ENCODE measurements at places on chromosomes 2 and 18.

- no peak for DNase-seq
Measured at GRCh38 chr2:146392186-146392585, 1452.6 kb upstream of the ACVR2A start.

DNA sequence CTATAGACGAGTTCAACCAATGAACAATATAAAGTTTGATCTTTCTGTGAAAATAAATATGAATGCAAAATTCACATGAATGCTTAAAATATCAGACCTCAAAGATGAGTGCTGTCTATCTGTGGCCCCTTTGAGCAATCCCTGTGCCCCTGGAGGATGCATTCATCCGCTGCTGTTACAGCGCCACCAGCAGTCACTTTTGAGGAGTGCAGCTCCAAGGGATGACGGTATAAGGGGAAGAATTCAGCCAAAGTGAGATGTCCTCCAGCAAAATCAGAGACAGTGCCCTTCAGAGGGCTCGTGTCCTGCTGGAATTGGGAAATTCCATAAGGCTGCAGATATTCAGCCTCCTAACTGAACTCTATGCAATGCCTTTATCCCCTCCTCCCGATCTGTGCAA lies 12.0 kb upstream of the CHRNA1 start:
- peak; percentile 31 for DNase-seq

DNA sequence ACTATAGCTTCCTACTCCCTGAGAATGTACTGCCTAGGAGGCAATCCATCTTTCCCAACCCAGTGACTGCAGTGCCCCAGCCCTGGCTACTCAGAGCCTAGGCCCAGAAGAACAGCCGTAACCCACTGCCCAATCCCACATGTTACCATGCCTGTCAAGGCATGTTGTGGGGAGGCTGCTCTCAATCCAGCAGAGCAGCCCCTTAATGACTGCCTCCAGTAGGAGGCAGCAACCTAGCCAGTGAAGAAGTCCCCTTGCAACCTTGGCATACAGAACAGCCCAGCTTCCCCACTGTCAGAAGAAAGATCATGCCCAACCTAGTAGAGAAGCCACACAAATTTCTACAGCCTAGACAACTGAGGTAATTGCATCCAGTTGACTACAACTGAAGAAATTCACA lies 44.2 kb upstream of the CDH7 start:
- no peak for DNase-seq

DNA sequence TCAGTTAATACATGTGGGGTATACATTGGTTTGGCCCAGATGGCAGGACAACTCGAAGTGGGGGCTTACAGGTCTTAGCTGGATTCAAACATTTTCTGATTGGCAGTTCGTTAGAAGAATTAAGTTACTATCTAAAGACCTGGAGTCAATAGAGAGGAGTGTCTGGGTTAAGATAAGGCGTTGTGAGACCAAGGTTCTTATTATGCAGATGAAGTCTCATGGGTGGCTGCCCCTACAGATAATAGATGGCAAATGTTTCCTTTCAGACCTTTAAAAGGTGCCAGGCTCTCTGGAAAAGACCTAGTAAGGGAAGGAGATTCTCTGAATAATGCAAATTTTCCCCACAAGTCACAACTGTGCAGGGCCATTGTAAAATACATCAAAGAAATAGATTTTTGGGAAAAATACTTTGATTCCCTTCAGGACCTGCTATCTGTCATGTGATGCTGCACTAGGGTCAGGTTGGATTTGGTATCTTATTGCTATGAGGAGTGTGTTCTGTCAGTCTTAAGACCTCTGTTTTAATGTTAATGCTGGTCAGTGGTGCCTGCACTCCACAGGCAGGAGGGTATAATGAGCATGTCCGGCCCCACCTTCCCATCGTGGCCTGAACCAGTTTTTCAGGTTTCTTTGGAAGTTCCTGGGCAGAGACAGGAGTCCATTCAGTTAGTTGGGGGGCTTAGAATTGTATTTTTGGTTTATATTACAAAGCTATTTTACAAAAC lies 14.3 kb upstream of the MC5R start:
- no peak for DNase-seq

DNA sequence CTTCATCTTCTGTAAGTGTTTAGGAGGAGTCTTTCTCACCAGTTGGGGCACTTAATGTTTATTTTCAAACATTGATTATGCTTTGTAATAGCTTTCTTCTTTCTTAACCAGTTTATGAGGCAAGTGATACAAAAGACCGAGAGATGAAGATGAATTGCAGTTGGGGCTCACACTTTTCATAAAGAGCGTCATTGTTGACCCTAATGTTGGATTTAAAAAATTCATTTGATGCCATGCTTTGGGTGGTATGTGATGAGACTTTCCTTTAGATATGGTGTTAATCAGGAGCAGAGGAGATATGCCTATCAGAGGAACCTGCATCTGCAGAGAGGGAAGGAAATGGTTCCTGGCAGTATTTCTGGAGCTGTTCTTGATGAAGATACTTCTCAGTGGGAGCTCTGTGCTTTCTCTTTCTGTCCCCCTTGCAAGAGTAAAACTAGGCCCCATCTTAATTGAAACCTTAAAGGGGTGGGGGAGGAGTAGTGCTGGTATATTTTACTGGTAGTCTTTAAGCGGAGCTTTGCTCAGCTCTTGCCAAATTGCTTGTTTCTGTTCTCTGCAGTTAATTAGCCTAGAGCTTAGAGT lies 2.3 kb downstream of the EML4 start:
- DNase-seq, result no peak

- peak; percentile 70 for DNase-seq
Measured at GRCh38 chr2:64873472-64873924, 115.7 kb upstream of the SLC1A4 start.

- no peak for DNase-seq
Measured at GRCh38 chr2:235734688-235735231, 240.9 kb downstream of the AGAP1 start.

DNA sequence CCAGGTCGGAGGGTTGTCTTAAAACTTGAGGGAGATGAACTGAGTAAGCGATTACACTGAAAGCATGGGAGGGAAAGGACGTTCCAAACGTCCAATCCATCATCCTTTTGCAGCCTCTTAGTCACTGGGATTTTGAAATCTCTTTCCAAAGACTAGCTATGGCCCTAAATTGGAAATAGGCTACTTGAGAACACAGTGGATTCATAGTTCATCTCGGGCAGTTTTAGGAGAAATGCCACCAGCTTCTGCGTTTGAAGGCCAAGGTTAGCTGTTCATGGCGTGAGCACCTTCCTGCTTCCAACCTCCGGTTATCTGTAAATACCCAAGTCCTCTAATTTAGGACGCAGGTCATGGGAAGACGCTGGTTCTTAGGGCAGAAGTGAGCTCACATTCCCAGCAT lies 821 bp upstream of the EML6 start:
- DNase-seq, result no peak

Data from hematopoietic multipotent progenitor cell (in vitro differentiated cells).